ENCODE measurements at places on chromosomes 5 and 9.

DNA sequence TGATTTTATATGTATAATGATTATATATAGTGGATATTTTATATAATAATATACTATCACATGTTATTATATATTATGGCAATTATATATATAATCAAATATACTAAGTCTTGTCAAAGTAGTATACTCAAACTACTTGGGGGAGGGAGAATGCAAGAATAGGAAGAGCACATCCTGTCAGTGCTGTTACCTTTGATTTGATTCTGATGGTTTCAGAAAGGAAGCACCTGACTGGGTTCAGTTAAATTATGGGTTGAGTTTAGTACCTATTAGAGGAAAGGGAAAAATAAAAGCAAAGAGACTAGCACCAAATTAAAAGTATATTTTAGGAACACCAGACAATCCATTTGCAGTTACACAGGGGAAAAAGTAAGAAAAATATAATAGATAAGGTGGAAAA is 107.6 kb downstream of the GRIA1 start:
- no peak for DNase-seq

GRCh38 chr9:21744841-21745240 is 57.6 kb upstream of the MTAP start:
- no peak for DNase-seq

DNA sequence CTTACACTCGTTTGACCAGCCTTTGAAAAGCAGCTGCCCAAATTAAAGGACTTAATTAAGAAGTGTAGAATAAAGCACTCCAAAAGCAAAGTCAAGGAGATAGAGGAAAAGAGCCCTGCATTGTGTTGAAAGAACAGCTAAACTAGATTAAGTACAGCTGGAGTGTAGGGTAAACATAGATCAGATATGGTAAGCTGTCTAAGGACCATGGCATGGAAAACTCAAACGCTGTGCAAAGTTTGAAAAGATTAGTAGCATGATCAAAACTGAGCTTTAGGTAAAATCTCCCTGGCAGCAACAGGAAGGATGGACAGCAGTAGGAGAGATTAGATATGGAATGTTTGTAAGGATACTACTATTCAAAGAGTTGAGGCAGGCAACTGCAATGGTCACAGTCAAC is 55.4 kb downstream of the BNC2 start:
- no peak for DNase-seq

- DNase-seq: no peak
Measured at GRCh38 chr5:61311836-61312808, 19.9 kb upstream of the ZSWIM6 start.

DNA sequence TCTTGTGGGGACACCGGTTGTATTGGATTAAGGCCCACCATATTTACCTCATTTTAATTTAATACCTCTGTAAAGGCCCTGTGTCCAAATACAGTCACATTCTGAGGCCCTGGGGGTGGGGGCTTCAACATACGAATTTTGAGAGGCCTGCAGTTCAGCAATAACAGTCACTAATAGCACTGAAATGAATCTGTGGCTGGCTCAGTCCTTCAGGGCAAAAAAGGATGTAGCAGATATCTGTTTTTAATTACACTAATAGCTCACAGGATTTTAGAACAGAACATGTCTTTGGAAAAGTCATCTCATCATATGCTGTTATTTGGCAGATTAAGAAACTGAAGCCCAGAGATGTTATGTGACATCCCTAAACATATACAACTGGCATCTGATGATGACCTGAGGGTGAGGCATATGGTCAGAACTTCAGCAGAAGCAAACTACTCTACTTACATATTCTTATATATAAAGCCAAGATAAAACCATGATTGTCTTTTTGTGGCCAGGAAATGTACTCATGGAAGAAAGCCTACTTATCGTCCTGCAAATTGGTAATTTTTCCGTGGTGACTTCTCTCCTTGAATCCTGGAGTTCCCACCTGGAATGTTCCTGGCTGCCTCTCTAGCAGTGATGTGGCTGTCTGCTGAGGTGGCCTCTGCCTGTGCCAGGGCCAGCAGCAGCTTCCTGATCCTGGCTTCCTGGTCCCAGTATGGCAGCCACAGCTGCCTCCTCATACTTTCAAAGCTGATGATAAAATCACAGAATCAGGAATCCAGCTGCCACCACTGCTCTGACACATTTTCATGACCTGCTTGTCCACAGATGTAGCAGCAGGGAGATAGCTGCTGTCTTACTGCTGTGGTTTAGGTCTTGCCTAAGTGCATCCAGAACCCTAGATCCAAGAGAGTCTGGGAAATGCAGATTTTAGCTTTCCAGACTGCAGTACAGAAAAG is 72.1 kb upstream of the ANKRD55 start:
- DNase-seq: no peak

DNA sequence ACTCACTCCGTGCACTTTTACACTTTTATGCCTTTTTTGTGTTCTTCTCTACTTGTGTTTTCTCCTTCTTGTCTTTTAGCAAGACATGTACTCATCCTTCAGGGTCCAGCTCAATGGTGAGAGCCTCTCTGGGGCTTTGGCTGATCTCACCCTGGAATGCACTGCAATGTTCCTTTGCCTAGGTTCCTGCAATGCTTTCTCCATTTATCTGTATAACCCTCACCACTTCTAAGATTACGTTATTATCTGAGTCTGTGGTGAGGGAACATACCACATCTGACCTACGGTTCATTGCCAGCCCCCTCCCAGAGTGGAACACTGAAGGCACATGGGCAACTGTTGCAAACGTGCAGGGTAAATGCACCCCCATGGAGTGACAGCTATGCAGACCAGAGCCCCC is 47.3 kb downstream of the KCNIP1 start:
- DNase-seq: no peak

GRCh38 chr9:742914-743589 is 98.4 kb upstream of the DMRT1 start:
- no peak for DNase-seq

DNA sequence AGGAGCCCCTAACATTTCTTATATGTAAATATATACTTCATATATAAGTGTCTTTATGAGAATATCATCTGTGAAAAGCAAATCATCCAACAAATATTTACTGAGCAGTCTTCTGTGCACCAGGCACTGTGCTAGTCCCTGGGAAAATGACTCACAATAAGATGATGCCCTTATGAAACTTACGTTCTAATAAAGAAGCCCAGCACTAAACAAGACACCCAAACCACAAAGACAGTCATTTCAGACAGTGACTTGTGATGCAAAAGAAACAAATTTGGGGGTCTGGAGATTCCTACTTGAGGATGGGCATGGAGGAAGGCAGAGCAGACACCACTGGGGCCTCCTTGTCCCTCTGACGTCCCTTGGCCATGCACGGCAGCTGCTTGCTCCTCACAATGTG is 30.6 kb upstream of the PPP1R2B start:
- DNase-seq: no peak

- no peak for DNase-seq
Measured at GRCh38 chr5:115324021-115324420, 27.6 kb upstream of the CCDC112 start.

DNA sequence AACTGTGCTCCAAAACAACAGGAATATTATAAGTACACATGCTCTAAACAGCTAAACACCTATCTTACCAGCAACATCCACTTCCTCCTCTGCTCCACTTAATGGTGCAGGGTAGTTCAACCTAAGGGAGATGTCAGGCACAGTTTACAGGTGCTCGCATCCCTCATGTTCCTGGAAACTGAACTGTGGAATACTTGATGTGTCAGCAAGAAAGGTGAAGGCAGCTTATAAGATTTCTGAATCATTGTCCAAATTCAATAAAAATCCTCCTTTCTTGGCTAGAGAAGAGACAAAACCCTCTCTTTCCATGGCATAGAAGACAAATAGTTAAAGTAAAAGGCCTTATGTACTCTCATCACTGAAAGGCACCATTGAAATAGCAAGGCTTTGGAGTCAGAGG is 272.2 kb downstream of the FBXL7 start:
- no peak for DNase-seq

- no peak for DNase-seq
Measured at GRCh38 chr5:133455676-133456075, 156.7 kb downstream of the FSTL4 start.
